ENCODE measurements at places on chromosomes 5 and 9. TPM values are rescaled to one million over a fixed set of nuclear protein-coding genes. Genes with fewer than 3 reads are reported as not detected.

The BARHL1 gene
- not detected for total RNA-seq

GRCh38 chr9:2919347-2919746 is 75.5 kb upstream of the PUM3 start:
- no peaks in the 10 kb centered on the region for H3K36me3 ChIP-seq
- DNase-seq: no peak
- H3K4me1 ChIP-seq: no peaks in the 10 kb centered on the region
- H3K27ac ChIP-seq: no peak overlapping the region

The CXXC5 gene
- total RNA-seq: 51.8 TPM

GRCh38 chr5:148641735-148642134 is 12.6 kb downstream of the HTR4 start:
- H3K36me3 ChIP-seq: no peaks in the 10 kb centered on the region
- H3K4me3 ChIP-seq: no peak overlapping the region
- DNase-seq: no peak

GRCh38 chr9:101675341-101675740 is 63.1 kb downstream of the GRIN3A start:
- no peak overlapping the region for H3K4me3 ChIP-seq
- H3K36me3 ChIP-seq: no peaks in the 10 kb centered on the region
- no peaks in the 10 kb centered on the region for H3K4me1 ChIP-seq
- no peak for DNase-seq

DNA sequence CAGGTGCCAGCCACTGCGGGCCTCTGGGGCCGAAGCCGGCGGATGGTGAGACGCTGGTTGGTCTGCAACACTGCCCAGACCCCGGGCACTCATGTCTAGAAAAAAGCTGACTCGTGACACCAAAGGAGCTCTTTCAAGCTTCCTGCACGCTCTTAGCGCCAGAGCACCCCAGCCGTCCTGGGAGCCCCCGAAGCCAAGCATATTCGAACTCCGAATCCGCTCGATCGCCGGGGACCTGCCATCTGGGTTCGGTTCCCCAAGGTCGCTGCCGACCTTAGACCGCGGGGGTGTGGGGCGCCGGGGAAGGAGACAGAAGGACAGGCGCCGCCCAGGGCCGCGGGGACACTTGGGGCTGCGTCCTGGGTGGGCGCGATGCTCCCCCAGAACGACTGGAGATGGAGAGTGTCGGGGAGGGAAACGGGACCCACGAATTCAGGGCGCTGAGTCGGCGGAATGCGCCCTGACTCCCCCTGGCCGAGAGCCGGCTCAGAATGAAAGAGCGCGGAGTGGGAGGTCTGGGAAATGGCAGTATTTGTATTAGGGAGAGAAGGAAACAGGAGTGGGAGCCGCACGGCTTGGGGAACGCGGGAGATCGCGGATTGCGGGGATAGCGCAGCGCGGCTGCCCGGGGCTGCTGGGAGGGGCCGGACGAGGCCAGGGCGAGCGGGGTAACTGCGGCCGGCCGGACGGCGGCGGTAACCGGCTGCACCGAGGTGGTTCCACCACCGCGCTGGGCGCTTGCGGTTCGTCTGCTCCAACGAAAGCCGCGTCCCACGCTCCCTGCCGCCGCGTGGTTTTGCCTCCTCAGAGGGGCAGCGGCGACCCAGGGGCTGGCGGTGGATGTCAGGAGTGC is 20.1 kb upstream of the MARCHF6 start:
- H3K36me3 ChIP-seq: no peaks in the 10 kb centered on the region
- peak; percentile 83 for DNase-seq
- peak overlapping the region; percentile 56 for H3K4me3 ChIP-seq
- H3K27ac ChIP-seq: peak overlapping the region; percentile 38

DNA sequence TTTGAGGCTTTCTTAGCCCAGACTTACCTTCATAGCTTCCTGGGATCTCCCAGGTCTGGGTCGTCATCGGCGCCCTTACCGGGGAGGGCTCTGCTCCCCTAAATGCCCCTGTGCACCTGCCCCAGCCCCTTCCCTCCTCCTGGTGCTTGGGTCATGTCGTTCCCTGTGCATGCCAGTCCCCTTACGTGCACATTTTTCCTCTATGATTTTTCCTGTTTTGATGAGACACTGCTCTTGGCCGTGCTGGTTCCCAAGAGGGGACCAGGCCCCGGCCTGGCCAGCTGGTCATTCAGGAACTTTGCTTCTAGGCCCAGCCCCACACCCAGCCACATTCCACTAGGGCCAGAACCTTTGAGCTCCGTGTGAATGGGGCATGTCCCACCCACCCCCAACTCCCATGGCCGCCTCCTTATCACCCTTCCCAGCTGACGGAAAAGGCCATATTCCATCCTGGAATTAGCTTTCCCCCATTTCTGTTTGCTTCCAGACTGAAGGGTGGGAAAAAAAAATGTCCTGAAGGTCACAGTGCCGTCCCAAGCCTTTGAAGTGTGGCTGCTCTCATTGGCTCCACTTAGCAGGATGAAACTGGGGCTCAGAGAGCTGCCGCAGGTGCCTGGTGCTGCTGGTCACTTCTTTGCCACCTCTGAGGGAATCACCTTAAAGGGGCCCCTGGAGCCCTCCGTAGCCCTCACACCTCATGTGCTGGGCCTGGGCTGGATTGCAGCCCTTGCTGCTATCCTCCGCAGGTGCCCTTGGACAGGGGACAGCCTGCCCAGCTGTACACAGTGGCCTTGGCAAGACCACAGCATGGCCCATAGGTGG is 25.1 kb downstream of the ERGIC1 start:
- no peaks in the 10 kb centered on the region for H3K27me3 ChIP-seq
- H3K27ac ChIP-seq: peak overlapping the region; percentile 97
- H3K4me1 ChIP-seq: peaks cover 85% of the 10 kb centered on the region
- no peak overlapping the region for H3K4me3 ChIP-seq
- no peaks in the 10 kb centered on the region for H3K36me3 ChIP-seq

DNA sequence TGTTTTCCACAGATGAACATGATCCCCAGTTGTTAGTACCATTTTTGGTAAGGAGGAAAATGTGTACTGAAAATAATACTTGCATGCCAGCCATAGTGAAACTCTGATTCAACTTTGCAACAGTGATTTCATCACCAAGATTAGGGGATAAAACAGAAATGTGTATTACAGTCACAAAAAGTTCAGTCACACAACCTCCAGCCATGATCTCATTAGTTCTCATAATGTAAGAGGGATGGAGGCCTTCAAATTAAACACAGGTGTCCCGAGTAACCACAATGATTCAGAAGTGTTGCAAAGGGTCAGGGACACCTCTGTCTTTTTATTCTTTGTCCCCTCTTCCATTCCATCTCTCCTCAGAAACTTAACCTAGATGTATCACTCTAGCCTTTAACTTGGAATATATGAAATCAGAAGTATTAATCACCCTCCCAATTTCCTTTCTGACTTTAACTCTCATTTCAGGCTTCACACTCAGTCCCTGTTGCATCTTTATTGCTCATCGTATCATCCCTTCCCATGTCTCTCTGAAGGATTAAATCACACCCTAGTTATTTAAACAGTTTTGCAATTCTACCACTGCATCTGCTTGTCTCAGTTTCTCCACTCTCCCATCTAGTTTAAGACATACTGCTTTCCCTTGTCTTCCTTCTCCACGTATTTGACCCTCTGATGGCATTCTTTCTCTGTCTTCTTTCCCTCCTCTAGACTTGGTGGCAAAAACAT is 291.2 kb downstream of the ADAMTS6 start:
- no peaks in the 10 kb centered on the region for H3K27me3 ChIP-seq
- H3K4me1 ChIP-seq: no peaks in the 10 kb centered on the region

Data from vagina (tissue), 2 donors.